Stimulated activated CD8-positive, alpha-beta memory T cell treated with anti-CD3 and anti-CD28 coated beads, Interleukin-4, amount 100 ng/mL, for 1 hour (primary cell): ENCODE measurements at places on chromosomes 6 and 20.

- DNase-seq: no peak
Observed at GRCh38 chr6:110614586-110614985, 138.2 kb upstream of the SLC22A16 start.

GRCh38 chr20:24534282-24534681 is 64.9 kb downstream of the SYNDIG1 start:
- DNase-seq: no peak

- no peak for DNase-seq
Observed at GRCh38 chr6:34589691-34590090, 33.6 kb upstream of the SPDEF start.

- DNase-seq: no peak
Observed at GRCh38 chr6:11752360-11752759, 26.2 kb downstream of the ADTRP start.

- DNase-seq: no peak
Observed at GRCh38 chr6:19771753-19772336, 65.3 kb upstream of the ID4 start.

- no peak for DNase-seq
Observed at GRCh38 chr20:55893031-55893430, 112.3 kb downstream of the CBLN4 start.

- DNase-seq: no peak
Observed at GRCh38 chr6:42140756-42141602, 1.4 kb downstream of the C6orf132 start.

DNA sequence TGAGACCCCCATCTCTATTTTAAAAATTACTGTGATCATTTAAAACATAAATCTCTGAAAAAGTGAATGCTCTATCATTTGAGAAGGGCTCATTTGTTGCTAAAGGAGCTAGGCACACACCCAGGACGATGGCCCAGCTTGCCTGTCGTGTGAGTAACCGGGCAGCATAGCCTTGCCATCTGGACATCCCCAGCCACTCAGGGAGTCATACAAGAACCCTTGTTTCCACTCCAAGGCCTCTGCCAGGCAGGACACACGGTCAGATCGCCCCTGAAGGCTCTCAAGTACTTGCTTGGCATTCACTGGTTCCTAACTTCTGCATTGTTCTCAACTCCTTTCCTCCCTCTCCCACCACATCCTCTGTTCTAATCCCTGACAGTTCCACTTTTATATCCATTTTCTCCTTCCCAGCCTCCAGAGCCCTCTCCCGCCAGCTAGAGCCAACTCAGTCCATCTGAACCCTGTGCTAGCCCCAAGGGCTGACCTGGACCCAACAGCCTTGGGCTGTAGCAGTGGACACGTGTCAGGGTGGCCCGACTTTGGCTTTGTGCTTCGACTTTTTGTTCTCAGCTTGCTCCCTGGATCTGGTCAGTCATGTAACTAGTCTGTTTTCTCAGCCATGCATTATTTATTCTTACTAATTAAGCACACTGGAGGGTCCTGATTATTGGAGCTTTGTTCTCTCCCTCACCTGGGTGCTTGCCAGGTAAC is 15.7 kb upstream of the EZR start:
- DNase-seq: no peak

DNA sequence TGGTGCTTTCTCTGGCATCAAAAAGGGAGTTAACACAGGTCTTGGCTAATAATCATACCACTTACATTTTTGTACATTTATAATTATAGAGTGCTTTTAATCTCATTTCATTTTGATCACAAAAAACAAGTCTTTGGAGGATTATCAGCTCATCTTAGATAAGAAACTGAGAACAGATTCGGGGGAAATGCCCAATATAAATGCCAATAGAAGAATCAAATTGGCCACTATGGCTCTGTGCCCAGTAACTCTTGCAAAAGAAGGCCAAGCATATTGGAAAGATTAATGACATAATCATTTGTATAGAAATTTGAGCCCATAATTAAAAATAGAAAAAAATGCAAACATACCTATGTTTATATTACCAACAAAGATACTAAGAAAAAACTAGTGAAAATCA is 42.5 kb downstream of the IPCEF1 start:
- no peak for DNase-seq

- no peak for DNase-seq
Observed at GRCh38 chr6:10146715-10147451, 268.0 kb downstream of the TFAP2A start.

DNA sequence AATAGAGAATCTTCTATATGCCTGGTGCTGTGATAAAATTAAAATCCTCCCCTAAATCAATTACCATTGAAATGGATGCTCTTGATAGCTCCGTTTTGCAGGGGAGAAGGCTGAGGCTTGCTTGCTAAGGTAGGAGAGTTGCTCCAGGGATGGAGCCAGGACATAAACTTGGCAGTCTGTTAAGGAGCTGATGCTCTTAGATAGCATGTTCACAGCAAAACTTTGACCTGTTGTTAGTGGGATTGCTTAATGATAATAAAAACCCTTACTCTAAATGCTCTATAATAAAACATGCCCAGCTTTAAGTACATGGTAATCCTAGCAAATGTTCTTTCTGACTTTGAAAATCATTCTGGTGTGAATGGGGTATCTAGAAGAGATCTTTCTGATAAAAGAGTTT is 228.4 kb upstream of the JAG1 start:
- no peak for DNase-seq

- no peak for DNase-seq
Observed at GRCh38 chr6:38350942-38351341, 288.8 kb downstream of the BTBD9 start.

DNA sequence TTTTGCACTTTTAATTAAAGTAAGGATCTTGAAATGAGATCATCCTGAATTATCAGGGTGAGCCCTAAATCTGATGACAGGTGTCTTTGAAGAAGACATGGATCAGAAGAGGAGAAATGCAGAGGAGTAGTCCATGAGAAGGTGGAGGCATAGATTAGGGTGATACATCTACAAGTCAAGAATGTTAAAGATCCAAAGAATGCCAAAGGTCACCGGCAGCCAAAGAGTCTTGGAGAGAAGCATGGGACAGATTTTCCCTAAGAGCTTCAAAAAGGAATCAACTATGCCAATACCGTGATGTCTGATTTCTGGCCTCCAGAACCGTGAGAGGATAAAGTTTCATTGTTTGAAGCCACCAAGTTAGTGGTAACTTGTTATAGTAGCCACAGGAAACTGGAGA is 59.0 kb upstream of the THEMIS start:
- DNase-seq: no peak

GRCh38 chr6:50891290-50891689 is 72.6 kb downstream of the TFAP2B start:
- no peak for DNase-seq

- no peak for DNase-seq
Observed at GRCh38 chr6:32689531-32690501, 23.4 kb upstream of the HLA-DQB1 start.

- no peak for DNase-seq
Observed at GRCh38 chr6:13304580-13305260, 23.6 kb downstream of the TBC1D7 start.

DNA sequence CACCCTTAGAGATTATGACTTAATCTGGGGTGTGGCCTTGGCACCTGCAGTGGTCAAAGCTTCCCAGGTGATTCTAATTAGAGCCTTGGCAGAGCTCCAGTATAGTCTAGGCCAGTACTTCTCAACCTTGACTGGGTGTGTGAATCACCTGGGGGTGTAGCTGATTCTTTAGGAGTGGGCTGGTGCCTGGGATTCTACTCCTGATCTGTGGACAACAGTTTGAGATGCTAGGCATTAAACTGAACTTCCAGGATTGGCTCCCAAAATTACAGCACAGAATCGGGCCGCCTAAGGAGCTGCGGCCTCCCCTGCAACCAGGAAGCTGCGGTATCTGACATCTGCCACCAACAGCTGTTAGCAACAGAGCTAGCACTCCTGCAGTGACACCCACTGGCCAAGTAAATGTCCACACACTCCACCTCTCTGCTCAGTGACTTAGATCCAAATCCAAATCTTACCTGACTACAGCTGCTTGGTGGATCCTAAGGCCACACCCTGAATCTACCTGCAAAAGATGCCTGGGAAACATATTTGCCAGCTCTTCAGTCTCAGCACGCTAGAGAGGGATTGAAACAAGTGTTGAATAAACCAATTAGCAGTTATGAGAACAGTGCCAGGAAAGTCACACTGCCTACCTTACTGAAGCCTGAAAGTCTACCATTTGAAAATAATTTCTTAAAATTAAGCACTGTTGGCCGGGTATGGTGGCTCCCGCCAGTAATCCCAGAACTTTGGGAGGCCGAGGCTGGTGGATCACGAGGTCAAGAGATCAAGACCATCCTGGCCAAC is 126.7 kb downstream of the UNC5CL start:
- no peak for DNase-seq

DNA sequence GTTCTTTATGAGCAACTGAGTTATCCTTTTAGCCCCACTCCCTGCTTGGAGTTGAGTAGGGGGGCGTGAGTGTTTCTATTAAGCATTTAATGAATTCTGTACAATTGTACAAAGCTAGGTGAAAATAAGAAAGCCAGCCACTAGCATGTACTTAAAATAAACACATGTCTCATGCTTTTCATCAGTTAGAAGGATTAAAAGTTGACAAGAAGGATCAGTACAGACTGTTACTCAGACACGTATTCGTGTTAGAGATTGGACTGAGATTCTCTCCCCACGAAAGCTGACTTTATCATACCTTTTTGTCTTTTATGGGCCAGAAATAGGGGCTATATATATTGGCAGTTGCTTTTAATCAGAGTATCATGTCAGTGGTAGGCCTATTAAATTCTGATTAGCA is 1.7 kb downstream of the HSF2 start:
- no peak for DNase-seq

DNA sequence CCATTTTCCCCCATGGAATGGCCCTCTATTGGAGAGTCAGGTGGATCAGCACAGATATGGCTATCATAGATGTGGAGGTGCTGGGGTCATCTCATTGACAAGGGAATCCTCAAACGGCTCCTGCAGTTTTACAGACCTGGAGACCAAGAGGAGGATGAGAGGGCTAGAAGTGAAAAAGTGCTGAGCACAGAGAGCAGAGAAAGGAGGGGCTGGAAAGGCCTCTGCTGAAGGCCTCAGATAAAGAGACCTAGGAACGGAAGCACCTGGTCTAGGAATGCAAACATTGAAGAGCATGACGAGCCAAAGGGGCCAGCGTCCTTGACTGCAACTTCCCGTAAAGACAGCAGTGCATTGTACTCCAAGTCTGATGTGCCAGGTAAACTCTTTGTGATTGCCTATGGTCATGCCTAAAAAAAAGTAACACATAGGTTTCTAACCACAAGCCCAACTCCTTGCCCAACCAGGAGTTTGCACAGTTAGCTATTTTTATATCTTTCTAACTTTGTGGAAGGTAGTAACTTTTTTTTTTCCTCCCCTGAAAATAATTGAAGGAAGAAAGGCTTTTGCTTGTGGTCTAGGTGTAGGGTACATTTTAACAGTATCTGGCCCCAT is 15.2 kb downstream of the RSPH4A start:
- no peak for DNase-seq

GRCh38 chr6:106247293-106247692 is 78.3 kb downstream of the ATG5 start:
- no peak for DNase-seq

DNA sequence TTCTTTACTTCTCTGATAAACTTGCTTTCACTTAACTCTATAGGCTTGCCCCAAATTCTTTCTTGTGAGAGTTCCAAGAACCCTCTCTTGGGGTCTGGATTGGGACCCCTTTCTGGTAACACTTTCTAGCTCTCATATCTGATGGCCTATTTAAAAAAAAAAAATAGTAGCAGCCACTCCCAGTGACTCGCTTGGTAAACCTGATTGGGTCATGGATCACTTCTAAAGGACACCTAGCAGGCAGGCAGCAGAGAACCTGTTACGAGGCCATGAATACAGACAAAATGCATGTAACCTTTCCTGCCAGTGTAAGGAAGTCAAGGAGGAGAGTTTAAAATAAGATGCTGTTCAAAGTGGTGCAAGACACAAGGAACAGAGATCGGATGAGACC is 9.1 kb upstream of the SERPINB6 start:
- no peak for DNase-seq

GRCh38 chr6:17470202-17470937 is 77.0 kb downstream of the CAP2 start:
- no peak for DNase-seq

GRCh38 chr6:45535933-45536332 is 158.2 kb upstream of the SUPT3H start:
- no peak for DNase-seq

- DNase-seq: no peak
Observed at GRCh38 chr6:11232770-11233626, 530 bp upstream of the NEDD9 start.

DNA sequence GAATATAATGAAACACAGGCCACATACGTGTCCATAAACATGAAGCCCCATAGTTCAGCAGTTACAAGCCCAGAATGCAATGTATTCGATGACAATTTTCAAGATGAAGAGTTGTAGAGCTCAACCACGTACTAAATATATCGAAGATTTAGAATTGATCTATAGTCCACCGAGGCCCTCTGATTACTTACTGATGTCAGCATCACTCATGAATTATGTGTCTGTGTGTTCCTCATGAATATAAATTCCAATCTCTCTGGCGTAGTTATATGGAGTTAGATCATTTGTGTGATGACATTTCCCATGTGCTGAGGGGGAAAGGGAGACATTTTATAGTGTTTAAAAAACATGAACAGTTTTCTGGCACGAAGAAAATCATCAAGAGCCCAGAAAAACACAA is 97.5 kb downstream of the PFDN4 start:
- no peak for DNase-seq

DNA sequence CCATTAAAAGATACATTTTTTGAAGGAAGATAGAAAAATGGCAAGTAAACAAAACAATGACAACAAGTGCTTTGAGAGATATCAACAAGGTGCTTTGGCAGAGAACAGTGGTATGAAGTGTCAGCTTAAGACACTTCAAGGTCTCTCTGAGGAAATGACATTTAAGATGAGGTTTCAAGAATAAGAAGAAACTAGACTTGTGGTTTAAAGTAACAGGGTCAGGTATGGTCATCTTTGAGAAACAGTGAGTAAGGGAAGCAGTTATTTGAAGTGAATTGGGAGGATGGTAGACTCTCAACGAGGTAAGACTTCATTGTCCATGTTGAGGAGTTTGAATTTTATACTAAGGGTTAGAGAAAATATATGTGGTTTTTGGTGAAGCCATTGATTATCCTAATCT is 77.8 kb downstream of the SYCP2L start:
- no peak for DNase-seq

DNA sequence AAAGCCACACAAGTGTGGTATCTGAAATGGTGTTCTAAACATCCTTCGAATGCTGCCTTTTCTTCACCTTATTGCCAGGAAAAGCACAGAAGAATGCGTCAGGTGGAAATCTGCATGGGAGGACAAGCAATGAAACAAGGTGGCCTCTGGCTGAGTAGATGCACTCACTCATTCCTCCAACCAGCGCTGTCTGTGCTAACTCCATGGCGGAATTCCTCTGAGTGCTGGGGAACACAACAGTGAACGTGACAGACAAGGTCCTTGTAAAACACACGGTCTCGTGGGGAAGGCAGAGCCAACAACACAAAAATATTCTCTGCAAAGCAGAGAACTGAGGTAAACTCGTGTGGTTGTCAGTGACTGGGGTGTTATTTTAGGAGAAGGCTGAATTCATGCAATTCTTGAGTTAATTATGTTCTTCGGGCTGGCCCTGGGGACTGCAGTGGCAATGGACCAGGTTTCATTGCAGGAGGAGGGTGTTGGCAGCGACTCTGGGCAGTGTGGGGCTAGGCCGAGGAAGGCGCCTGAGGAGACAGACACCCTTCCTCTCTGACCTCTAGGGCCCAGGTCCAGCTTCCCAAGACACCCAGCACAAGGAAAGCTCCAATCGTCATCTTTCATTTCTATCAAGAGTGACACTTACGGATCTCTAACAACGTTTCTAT is 339.7 kb downstream of the PRKN start:
- no peak for DNase-seq
